ENCODE measurements at places on chromosomes 13 and 19. TPM values are rescaled to one million over a fixed set of nuclear protein-coding genes. Genes with fewer than 3 reads are reported as not detected.

The MAP2K7 gene
- 23.2 TPM for total RNA-seq

DNA sequence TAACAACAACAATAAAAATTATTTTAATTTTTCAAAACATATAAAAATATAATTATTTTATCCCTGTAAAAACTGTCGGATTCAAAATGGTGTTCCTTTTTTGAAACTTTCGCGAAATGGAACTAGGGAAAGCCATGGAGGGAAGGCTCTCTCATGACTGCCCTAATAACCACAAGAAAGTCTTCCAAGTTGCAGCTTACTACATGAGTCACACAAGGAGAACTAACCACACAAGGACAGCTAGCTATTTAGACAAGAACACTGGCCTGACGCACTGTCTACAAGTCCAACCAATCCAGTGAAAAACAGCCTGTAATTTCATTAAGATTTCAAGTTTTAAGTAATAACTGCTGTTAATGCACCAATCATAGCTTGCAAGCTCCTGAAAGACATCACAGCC, 319.2 kb upstream of the PCDH9 start:
- no peak overlapping the region for H3K4me3 ChIP-seq
- no peaks in the 10 kb centered on the region for H3K4me1 ChIP-seq
- no peak for DNase-seq

- H3K4me1 ChIP-seq, result no peaks in the 10 kb centered on the region
- no peaks in the 10 kb centered on the region for H3K36me3 ChIP-seq
- no peak overlapping the region for H3K27ac ChIP-seq
- H3K4me3 ChIP-seq, result no peak overlapping the region
- no peak for DNase-seq
These were observed 1045.4 kb upstream of the MIR17HG start for GRCh38 chr13:90302107-90302506.

GRCh38 chr13:73240193-73240592, 181.4 kb downstream of the KLF5 start:
- H3K4me3 ChIP-seq, result no peak overlapping the region
- H3K36me3 ChIP-seq, result no peaks in the 10 kb centered on the region
- H3K27ac ChIP-seq, result no peak overlapping the region
- no peak for DNase-seq
- no peaks in the 10 kb centered on the region for H3K4me1 ChIP-seq

GRCh38 chr19:44754750-44755080, 6.2 kb downstream of the BCL3 start:
- peaks cover 88% of the 10 kb centered on the region for H3K27me3 ChIP-seq
- no peaks in the 10 kb centered on the region for H3K36me3 ChIP-seq
- DNase-seq, result peak; percentile 43
- H3K27ac ChIP-seq, result no peak overlapping the region
- H3K4me3 ChIP-seq, result peak overlapping the region; percentile 72
- H3K4me1 ChIP-seq, result peaks cover 33% of the 10 kb centered on the region

GRCh38 chr13:50208826-50209335, 193.6 kb downstream of the KCNRG start:
- H3K27ac ChIP-seq, result no peak overlapping the region
- no peak overlapping the region for H3K4me3 ChIP-seq
- H3K36me3 ChIP-seq, result peaks cover 4% of the 10 kb centered on the region

DNA sequence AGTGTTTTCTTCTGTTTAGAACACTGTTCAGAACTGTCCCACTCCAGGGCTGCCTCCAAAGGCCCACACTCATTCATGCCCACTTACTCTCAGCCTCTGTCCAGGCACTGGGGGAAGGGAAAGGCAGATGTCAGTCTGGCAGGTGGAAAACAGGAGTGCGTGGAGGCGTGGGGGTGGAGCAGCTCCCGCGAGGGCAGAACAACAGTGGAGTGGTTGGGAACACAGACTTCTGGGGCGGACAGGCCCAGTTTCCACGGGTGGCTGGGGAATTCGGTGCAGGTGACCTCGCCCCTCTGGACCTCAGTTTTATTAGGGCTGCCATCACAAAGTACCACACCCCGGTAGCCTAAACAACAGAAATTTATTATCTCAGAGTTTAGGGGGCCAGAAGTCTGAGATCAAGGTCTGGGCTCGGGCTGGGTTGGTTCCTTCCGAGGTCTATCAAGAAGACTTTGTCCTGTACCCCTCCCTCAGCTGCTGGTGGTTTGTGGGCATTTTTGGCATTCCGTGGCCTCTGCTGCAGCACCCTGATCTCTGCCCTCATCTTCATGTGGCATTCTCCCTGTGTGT, 59.7 kb downstream of the SIPA1L3 start:
- H3K4me1 ChIP-seq, result no peaks in the 10 kb centered on the region
- H3K4me3 ChIP-seq, result no peak overlapping the region
- no peaks in the 10 kb centered on the region for H3K36me3 ChIP-seq
- no peaks in the 10 kb centered on the region for H3K27me3 ChIP-seq
- DNase-seq, result no peak
- H3K27ac ChIP-seq, result no peak overlapping the region

- H3K4me3 ChIP-seq, result no peak overlapping the region
- DNase-seq, result no peak
- H3K4me1 ChIP-seq, result no peaks in the 10 kb centered on the region
- H3K36me3 ChIP-seq, result 0 out of 2 replicates have a peak, but pooled peaks cover 4% of the 10 kb centered on the region
- no peak overlapping the region for H3K27ac ChIP-seq
These were observed 58.9 kb upstream of the GJB6 start for GRCh38 chr13:20291037-20291436.

DNA sequence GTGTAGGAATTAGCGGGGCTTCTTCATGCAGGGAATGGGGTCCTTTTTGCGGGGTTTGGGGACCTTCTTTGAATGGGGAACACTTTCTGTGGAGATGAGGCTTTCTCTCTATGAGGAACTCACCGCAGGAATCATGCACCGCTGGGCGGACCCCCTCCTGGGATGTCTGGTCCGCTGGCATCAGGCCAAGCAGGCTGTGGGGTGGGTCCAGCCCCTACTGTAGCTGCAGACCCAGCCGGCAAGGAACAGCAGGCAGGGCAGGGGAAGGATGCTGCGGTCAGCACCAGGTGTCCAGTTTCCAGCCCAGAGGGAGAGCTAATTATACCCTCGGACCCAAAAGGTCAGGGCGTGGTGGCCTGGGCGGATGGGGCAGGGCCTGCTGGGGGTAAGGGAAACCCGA, 1.8 kb downstream of the MYBPC2 start:
- no peak overlapping the region for H3K4me3 ChIP-seq
- H3K4me1 ChIP-seq, result peaks cover 22% of the 10 kb centered on the region
- H3K27ac ChIP-seq, result no peak overlapping the region
- H3K36me3 ChIP-seq, result no peaks in the 10 kb centered on the region
- peaks cover 14% of the 10 kb centered on the region for H3K27me3 ChIP-seq
- no peak for DNase-seq

The IL17D gene
- total RNA-seq, result 2.3 TPM

- no peak overlapping the region for H3K4me3 ChIP-seq
- DNase-seq, result no peak
- no peak overlapping the region for H3K27ac ChIP-seq
- peaks cover 26% of the 10 kb centered on the region for H3K4me1 ChIP-seq
- peaks cover 16% of the 10 kb centered on the region for H3K36me3 ChIP-seq
- no peaks in the 10 kb centered on the region for H3K27me3 ChIP-seq
These were observed 1.1 kb upstream of the SAE1 start for GRCh38 chr19:47129579-47129978.

The LGALS14 gene
- not detected for total RNA-seq

DNA sequence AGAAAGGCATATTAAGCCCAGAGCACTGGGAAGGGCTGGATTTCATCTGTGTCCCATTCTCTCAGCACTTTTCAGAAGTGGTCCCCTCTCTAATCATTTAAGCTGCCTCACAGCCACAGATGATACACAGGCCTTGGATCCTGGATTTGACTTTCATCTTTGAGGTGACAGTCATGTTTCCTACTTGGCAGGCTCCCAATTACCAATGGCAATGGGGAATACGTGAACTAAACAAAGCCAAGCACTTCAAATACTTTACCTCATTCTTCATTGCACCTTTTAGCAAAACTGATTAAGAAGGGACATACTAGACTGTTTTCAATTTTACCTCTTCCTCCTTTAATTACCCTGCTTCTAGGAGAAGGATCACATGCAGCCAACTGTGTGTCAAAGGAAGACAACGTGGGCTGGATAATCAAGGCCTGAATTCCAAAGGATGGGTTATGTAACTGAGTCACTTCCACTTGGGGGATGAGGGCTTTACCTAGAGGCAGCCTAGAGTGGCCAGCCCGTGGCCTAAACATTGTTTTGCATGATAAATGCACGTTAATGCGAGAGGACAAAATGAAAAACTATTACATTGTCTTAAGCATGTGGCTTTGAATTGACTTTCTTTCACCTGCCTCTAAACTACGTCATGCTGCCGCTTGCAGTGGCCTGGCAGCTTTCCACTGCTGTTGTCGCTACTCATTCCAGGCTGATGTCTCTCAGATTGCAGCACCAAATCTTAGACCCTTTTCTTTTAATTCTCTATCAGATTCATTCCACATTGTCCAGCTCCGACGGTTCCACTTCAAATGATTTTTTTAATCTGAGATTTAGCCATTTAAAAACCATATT, 95.0 kb downstream of the KCTD12 start:
- H3K27ac ChIP-seq, result no peak overlapping the region
- no peaks in the 10 kb centered on the region for H3K27me3 ChIP-seq
- no peaks in the 10 kb centered on the region for H3K4me1 ChIP-seq
- H3K36me3 ChIP-seq, result no peaks in the 10 kb centered on the region
- H3K4me3 ChIP-seq, result no peak overlapping the region

GRCh38 chr13:26679411-26680122, 81.0 kb downstream of the GPR12 start:
- H3K4me3 ChIP-seq, result no peak overlapping the region
- H3K4me1 ChIP-seq, result peaks cover 17% of the 10 kb centered on the region
- H3K27ac ChIP-seq, result peak overlapping the region; percentile 50
- DNase-seq, result no peak

The NLRP11 gene
- total RNA-seq, result not detected

DNA sequence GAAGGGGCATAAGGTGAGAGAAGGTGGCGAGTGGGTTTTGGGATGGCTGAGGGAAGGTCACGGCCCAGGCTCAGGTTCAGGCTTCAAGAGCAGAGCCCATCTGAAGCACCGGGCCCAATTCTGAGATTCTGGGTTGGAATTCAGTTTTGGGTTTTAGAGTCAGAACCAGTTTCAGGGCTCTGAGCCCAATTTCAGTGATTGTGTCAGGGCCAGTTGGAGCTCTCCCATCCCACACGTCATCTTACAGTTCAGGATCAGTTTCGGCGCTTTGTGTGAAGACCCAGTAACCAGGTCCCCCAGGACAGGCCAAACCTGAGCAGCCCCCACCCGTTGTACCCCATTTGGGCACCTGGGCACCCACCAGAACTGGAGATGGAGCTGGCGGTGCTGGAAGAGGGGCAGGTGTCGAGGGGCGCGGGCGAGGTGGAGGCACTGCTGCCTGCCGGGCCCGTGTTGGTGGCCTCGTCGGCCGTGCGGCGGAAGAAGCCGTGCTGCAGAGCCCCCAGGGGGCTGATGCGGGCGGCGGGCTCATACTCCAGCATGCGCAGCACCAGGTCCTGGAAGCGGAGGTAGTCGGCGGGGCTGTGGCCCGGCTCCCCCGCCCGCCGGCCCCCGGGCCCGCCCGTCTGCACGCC, 7.5 kb downstream of the DYRK1B start:
- H3K4me1 ChIP-seq, result peaks cover 4% of the 10 kb centered on the region
- no peak overlapping the region for H3K27ac ChIP-seq
- DNase-seq, result no peak
- H3K4me3 ChIP-seq, result no peak overlapping the region
- no peaks in the 10 kb centered on the region for H3K27me3 ChIP-seq
- H3K36me3 ChIP-seq, result no peaks in the 10 kb centered on the region

The PLIN4 gene
- 0.70 TPM for total RNA-seq

The PSPN gene
- 0.93 TPM for total RNA-seq

The SLC25A23 gene
- 90.5 TPM for total RNA-seq

The NPHS1 gene
- total RNA-seq, result 1.0 TPM

DNA sequence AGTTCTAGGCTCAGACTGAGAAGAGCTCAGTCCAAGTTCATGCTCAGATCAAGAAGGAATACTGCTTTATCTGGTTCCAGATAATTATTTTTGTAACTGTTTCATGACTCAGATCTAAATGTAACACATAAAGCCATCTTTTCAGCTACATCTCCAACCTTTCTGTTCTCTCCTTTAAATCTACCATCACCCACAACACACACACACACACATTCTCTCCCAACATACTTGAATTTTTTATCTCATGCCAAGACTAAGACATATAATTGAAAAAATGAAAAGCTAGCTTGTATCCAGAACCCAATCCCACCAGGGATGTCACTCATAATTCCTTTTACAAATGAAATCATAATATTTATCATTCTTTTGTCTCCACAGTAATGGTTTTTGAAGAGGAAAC, 7.6 kb downstream of the KATNAL1 start:
- 0 out of 2 replicates have a peak, but pooled peaks cover 4% of the 10 kb centered on the region for H3K4me1 ChIP-seq
- H3K27me3 ChIP-seq, result no peaks in the 10 kb centered on the region
- no peak overlapping the region for H3K27ac ChIP-seq
- no peak for DNase-seq
- no peaks in the 10 kb centered on the region for H3K36me3 ChIP-seq
- H3K4me3 ChIP-seq, result no peak overlapping the region

DNA sequence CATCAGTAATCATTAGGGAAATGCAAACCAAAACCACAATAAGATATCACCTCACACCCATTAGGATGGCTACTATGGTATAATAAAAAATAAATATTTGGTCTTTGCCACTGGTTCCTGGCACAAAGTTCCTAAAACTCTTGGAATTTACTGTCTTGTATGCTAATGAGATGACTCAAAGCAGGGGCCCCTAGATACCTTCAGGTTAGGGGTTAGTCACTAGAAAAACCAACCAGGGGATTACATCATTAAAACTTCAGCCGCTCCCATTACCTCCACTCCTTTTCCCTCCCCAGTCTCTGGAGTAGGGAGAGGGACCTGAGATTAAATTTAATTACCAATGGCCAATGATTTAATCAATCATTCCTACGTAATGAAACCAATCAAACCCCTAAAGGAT, 49.6 kb downstream of the THSD1 start:
- H3K36me3 ChIP-seq, result no peaks in the 10 kb centered on the region
- H3K27ac ChIP-seq, result no peak overlapping the region
- no peaks in the 10 kb centered on the region for H3K4me1 ChIP-seq
- H3K4me3 ChIP-seq, result no peak overlapping the region

DNA sequence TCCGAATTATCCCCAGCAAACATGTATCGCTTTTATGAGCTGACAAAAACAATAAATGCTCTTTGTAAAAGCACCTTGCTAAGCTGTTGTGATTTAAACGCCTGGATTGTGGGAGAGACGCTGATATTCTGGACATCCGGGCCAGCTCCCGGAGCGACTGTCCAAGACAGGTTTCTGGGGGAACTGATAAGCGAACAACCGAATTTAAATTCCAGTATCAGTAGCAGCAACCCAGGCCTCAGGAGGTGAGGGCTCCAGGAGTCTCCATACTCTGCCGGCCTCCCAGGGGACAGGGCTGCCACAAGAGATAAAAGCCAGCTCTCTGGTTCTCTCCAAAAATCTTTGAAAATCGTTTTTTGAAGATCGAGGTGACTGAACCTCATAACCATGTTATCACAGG, 50.3 kb upstream of the VSTM2B start:
- H3K27me3 ChIP-seq, result no peaks in the 10 kb centered on the region
- no peaks in the 10 kb centered on the region for H3K36me3 ChIP-seq
- no peak overlapping the region for H3K4me3 ChIP-seq
- DNase-seq, result no peak
- H3K4me1 ChIP-seq, result no peaks in the 10 kb centered on the region

All from GM23338 (cell line).